ENCODE measurements at places on chromosomes 4 and X.

- no peak for DNase-seq
Measured at GRCh38 chr4:11182586-11183355, 245.9 kb downstream of the HS3ST1 start.

DNA sequence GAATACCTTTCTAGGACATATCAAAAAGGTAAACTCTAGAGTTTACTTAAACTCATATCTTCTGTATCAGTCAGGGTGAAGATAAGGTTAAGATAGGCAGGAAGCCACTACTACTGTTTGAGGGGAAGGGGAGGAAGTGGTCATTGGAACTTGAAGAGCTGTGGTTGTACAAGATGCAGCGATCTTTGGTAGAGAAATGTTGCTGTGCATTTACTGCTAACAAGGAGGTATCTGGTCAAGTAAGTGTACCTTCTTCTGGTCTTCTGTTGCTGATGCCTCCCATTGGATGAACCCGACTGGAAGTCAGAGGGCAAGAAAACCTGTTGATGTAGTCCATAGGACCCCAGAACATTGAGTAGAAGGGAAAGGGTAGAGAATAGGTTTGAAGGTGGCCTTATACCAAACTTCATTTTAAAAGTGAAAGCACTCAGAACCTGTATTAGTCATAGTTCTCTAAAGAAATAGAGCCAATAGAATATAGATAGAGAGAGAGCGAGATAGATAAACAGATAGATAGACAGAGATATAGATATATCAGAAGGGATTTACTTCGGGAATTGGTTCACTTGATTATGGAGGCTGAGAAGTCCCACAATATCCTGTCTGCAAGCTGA, 47.9 kb upstream of the TSPAN5 start:
- no peak for DNase-seq

DNA sequence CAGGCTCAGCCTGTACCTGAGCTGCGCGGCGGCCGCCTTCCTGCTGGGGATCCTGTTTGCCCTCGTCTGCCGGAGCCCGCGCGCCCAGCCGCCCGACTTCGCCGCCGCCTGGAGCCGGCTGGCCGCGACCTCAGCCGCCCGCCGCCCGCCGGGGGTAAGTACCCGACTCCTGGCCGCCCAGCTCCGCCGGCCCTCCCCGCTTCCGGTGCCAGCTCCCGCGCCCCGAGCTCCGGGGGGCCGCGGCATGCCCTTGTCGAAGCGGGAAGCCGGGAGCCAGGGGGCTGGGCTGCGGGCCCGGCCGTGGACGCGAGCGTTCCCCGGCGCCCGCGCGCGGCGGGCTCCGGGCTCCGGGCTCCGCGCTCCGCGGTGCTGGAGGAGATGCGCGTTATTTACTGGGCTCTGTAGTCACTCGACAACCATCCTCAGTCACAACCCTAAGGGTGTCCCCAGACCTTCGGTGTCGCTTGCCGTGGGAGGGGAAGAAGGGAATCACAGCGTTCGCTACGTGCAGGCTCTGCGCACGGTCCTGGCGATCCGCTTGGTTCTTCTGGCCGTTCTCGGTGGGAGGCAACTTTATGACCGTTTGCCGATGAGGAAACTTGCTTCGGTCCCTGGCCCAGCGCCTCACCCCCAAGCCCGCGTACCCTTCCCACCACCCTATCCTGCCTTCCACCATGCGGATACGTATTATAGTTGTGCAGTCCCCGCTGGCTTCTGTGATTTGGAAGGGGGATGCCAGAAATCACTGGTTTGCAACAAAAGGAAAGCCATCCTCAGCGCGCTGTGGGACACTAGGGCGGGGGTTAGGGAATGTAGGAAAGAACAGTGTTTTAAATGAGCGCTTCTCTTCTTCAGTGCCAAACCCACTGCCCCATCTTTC, 944 bp downstream of the SNX25 start:
- DNase-seq, result no peak

- DNase-seq, result no peak
Measured at GRCh38 chrX:49263631-49264030, 879 bp downstream of the FOXP3 start.

DNA sequence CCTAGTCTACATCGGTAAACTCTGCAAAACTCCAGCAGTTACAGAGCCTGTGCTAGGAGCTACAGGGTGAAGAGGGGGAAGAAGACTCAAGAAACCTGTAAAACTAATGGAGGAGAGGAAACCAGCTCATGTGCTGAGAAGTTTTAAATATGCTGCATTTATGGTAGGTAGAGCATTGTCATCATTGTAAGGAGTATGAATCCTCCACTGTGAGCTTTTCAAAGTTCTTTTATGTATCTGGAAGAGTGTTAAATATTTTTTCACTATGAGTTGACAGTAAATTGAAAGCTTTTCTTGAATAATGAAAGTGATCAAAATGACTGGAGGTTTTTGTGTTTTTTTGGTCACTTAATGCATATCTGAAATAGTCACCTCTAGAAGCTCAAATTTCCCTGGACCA, 46.2 kb downstream of the SEPTIN11 start:
- no peak for DNase-seq

- DNase-seq, result no peak
Measured at GRCh38 chr4:155966171-155966570, 12.5 kb upstream of the CTSO start.

DNA sequence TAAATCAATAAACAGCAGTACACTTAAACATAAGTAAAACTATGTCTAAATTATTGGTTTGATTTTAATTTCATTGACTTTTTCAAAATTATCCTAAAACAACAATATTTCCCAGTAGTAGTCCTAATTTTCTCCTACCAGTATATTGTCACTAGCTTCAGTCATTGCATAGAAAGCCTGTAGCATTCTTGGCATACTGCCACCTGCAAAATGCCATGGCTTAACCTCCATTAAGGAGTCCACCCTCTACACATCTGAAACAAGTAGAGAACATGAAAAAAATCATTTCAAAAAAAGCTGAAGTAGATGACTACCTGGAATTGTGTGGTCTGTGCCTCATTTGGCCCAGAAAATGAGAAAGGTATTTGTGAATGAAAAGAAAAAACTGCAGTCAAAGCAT, 348.5 kb downstream of the INPP4B start:
- no peak for DNase-seq

DNA sequence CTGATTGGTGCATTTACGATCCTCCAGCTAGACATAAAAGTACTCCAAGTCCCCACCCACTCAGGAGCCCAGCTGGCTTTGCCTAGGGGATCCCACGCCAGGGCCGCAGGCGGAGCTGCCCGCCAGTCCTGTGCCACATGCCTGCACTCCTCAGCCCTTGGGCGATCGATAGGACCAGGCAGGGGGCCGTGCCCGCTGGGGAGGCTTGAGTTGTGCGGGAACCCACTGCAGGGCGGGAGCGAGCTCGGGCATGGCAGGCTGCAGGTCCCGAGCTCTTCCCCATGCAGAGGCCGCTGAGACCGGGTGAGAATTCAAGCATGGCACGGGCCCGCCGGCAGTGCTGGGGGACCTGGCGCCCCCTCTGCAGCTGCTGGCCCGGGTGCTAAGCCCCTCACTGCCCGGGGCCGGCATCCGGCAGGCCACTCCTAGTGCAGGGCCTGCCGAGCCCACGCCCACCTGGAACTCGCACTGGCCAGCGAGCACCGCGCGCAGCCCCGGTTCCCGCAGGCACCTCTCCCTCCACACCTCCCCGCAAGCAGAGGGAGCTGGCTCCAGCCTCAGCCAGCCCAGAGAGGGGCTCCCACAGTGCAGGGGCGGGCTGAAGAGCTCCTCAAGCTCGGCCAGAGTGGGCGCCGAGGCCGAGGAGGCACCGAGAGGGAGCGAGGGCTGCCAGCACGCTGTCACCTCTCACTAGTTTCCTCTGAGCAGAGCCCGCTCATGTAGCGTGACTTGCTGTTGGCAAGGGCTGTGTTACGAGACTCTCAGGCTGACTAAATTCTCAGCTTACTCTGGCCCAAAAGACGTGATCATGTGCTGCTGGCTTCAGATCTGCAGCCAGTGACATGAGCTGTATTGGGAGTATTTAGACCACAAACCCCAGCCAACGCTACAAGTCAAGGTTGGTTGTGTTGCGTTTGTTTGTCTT, 87.5 kb downstream of the TRAPPC11 start:
- DNase-seq, result no peak

DNA sequence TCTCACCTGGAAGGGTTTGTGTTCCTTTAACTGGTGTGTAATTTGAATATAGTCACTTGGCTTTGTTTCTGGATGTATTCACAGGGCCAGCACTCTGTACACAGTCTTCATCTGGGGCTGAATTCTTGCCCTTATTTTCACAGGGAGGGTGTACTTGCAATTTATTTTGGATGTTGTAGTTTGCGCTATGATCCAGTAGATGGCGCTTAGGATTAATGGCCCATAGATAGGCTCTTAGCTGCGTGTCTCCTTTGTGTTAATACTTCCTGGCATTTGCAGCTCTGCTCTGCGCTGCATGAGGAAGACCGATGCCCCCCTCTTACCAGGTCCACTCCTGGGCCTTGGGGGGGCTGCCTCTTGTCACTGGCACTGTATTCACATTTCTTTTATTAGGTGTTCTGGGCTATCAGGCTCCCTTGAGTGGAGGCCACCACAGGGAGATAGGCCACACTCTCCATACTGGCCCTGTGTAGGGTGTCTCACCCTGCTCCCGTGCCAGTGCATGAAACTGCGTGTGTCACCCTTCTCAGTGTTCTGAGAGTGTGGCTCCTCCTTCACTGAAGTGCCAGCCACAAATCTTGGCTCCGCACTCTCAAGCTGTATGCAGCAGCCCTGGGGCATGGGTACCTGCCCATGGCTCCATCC, 562.2 kb downstream of the ZIC3 start:
- peak; percentile 15 for DNase-seq

GRCh38 chr4:74219240-74219639, 61.3 kb downstream of the MTHFD2L start:
- DNase-seq, result no peak

DNA sequence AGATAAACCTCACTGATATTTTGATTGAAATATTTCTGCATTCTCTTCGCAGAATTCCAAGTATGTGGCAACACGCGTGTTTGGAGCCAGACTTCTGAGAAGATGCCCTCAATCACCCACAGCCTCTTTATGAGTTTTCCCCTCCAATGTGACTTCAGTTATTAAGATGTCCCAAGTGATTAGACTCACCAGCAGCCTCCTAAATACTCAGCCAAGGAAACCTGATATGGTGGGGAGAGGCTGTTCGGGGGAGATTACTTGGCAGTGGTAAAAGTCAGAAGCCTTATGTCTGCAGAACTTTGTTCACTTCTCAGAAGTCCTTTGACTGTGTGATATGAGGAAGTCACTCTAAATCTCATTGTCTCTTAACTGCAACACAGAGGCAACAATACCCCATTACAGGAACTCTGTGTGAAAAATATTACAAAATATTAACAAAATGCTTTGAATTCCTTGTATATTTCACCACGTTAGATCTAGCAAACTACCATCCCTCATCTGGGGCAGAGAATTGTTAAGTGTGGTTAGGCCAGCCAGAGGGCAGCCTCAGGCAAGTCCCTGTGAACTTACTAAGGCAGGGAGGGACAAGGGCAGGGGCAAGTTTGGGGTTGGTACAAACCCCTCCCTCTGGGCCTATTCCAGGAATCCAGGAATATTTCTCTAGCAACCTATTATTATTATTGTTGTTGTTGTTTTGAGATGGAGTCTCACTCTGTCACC, 151.4 kb upstream of the USP9X start:
- peak; percentile 32 for DNase-seq

- peak; percentile 0 for DNase-seq
Measured at GRCh38 chrX:78514852-78515251, 144.3 kb downstream of the RTL3 start.

GRCh38 chr4:38510201-38510600, 153.8 kb upstream of the KLF3 start:
- DNase-seq, result no peak

- no peak for DNase-seq
Measured at GRCh38 chrX:1914606-1915365, 299.9 kb downstream of the ASMT start.

DNA sequence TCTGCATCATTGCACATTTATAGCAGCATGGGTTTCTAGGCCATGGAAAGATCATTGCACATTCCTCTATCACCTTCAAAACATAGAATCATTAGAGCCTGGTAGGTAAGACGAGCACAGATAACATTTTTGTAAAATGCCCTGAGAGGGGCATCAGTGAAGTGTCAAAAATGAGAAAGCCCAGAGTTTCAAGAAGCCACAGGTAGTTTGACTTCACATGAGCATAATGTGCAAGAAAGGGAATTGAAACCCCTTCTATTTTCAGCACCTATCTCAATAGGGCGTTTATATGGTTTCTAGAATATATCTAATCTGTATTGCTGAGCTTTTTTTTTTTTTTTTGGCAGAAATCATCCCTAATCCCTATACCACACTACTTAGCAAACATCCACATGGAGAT, 2441.7 kb downstream of the ARAP2 start:
- no peak for DNase-seq

DNA sequence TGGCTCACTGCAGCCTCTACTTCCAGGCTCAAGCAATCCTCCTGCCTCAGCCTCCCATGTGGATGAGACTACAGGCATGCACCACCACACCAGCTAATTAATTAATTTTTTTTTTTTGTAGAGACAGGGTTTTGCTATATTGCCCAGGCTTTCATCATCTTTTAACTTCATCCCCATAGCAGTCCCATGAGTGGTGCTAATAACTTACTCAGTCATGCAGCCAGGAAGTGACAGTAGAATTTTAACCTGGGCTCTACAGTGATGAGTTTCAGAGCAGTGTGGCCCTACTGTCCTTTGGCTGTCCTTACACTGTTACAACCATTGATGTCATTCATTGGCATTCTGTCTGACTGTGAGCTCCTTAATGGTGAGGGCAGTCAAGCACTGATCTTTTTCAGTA, 3.9 kb upstream of the OCIAD2 start:
- DNase-seq, result no peak

GRCh38 chrX:148229801-148230303, 248.7 kb downstream of the FMR1NB start:
- DNase-seq, result no peak

- DNase-seq, result no peak
Measured at GRCh38 chr4:177064729-177065394, 244.8 kb upstream of the NEIL3 start.

GRCh38 chrX:50081282-50081889, 119.4 kb downstream of the AKAP4 start:
- DNase-seq, result no peak

GRCh38 chr4:141646969-141647368, 10.6 kb downstream of the IL15 start:
- DNase-seq, result no peak
